ENCODE measurements at places on chromosomes 5 and 9.
A peak's percentile ranks its signal among the peaks of the same experiment; 100 is the strongest.

- no peak for DNase-seq
Measured at GRCh38 chr5:78997090-78997489, 12.0 kb upstream of the ARSB start.

GRCh38 chr5:32645246-32645645 lies 59.9 kb downstream of the SUB1 start:
- DNase-seq, result no peak

DNA sequence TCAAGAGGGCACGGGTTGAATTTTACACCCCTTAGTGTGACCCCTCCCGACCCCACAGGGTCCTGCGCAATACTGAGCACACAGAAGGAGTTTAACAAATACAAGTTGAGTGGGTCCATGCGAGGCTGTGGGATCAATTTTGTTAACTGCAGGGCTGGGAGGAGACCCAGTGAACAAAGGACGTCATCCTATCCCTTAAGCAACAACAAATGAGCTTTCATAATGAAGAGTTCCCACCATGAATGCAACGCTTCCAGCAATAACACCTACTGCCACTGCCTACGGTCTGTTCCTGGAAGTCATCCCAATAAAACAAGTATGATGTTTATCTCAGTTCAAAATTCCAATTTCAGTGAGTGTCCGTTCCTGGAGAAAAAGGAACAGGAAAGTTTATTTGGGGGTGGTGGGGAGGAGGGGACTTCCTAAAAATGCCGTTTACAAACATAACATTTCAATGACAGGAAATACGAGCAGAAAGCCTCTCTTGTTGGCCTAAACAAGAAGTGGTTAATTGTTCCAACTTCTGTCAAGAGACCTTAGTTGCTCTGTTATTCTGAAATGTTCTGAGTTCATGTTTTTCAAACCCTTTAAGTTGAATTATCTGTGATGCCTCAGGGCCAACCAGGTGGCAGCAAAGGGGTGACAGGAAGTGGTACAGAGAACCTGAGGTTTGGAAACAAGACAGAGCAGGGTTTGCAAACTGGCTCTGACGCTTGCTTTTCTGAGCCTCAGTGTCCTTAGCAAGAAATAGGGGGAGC lies 65.8 kb upstream of the PLPP6 start:
- no peak for DNase-seq

DNA sequence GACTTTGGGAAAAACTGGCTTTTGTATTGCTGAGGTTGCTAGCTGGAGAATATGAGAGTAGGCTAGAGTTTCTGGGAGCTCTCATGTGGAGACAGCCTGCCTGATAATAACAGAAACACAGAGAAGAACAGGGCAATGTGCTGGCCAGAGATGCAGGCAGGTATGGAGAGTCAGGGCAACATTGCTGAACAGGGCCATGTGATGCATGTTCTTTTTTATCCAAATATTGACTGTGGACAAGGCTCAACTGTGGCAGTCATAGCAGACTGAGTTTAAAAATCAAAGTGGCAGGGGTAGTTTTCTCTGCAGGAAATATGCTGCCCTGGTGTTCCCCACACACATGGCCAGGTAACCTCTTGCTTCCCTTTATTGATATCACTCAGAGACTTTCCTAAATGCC lies 381.1 kb downstream of the RASEF start:
- DNase-seq, result no peak

DNA sequence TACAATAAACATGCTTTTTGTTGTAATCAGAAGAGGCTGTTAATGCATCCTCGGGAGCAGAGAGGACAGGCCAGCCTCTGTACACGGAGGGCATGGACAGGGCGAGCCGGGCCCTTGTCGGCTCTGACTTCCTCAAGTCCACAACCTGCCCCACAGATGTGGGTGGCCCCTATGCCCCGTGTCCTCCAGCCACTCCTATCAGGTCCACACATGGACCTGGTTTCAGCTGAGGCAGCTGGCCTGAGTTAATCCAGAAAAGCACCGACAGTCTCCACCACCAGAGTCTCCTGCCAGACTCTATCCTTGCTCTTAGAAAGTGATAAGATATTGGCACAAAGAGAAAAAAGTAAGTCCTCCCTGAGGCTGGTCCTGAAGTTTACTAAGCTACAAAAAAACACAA lies 52.4 kb upstream of the PHYKPL start:
- no peak for DNase-seq

DNA sequence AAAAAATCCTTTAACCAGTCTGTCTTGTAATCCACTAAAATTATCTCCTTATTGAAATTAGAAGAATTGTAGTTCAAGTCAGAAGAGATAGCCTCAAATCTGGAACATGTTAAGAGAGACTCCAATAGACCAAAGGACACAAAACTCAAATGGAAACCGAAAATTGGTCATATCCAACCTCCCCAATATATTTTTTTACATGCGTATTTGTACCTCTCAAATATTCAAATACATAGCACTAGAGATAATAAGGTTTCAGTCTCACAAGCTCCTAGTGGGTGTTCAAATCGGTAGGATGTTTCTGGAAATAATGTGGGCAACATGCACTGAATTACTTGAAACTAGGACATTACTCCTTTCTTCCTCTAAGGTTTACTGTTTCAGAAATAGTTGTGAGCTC lies 33.5 kb downstream of the EPB41L4A start:
- no peak for DNase-seq

DNA sequence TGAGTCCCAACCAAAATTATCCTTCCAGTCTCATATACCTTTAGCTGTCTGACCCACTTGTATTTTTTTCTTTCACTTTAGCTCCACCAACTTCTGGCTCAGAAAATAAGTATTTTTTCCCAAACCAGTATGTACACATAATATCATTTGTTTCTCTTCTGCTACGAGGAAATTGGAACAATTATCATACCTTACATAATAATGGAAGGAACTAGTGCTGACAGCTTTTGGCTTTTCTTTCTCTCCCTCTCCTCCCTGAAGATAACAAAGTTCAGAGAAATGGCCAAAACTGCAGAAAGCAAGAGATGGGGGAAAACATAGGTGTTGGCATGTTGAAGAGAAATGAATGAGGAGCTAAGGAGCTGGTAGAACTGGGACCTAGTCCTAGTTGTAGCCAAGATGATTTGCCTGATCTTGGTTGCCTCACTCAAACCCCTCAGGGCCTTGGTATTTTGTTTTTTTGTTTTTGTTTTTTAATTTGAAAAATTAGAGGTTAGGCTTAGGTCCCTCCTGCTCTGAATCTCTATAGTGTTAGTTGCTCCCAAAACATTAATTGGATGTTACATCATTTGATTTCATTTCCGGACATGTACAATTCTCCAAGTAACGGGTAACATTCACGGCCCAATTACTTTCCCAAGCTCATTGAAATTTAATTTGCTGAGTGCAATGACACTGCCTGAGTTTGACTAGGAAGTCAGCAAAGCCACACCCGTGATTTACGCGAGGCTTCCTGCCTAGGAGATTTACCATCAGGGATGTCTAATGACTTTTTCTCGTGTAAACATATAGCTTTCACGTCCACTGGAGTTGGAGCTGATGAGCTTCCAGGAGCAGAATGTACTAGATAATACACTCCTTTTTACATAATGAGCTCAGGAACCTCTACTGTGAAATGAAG lies 291.6 kb downstream of the TLE1 start:
- DNase-seq, result no peak

GRCh38 chr5:148843510-148844318 lies 17.3 kb downstream of the ADRB2 start:
- peak; percentile 25 for DNase-seq

DNA sequence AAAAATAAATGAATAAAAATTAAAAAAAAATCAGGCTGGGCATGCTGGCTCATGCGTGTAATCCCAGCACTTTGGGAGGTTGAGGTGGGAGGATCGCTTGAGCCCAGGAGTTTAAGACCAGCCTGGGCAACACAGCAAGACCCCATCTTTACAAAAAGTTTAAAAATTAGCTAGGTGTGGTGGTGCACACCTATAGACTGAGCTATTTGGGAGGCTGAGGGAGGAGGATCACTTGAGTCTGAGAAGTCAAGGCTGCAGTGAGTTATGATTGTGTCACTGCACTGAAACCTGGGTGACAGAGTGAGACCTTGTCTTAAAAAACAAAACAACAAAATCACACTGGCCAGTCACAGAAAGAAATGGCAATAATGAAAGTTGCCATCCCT lies 3.4 kb upstream of the CNTRL start:
- no peak for DNase-seq

GRCh38 chr9:129594632-129595031 lies 26.3 kb downstream of the C9orf50 start:
- DNase-seq, result no peak

DNA sequence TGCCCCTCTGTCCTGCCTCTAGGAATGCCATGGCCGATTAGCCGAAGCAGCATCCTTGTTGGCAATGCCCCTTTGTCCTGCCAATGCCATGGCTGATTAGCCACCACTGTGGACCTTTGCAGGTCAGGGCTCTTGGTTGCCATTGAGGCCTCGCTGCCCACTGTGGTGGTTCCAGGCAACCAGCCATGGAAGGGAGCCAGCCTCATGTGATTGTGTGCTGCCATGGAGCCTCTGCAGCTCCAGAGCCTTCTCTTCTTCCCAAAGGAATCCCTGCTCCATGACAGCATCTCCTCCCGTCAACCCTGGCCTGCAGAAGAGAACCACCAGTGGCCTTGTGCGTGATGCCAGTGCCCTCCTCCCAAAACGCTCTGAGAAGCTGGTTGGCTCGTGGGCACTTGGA lies 187.0 kb downstream of the CACNA1B start:
- DNase-seq, result no peak

DNA sequence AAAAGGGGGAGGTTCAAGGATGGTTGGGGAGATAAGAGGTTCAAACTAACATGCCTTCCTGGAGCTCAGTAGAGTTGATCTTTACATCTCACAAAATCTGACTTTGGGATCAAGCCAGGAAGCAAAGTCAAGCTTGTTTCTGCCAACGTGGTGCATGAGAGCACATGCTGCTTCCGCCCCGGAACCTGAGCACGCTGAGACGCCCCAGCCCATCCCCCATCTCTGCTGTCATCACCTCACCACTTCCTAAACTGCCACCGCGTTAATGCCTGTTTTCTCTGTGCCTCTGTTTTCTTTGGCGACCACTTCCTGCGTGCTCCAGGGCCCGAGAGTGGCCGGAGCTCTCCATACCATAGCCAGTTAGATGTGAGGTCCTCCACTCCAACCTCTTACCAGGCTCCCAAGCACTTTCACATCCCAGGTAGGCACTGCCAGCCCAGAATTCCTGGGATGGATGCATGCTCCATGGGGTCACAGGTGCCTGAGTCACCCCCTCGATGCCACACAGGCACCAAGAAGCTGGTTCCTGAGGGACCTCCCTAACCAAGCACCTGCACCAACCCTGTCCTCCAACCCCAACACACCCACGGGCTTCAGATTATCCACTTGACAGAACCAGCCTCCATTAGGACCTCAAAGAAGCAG lies 31.2 kb upstream of the AFAP1L1 start:
- DNase-seq, result no peak

GRCh38 chr5:58410441-58410840 lies 49.4 kb downstream of the PLK2 start:
- peak; percentile 90 for DNase-seq

DNA sequence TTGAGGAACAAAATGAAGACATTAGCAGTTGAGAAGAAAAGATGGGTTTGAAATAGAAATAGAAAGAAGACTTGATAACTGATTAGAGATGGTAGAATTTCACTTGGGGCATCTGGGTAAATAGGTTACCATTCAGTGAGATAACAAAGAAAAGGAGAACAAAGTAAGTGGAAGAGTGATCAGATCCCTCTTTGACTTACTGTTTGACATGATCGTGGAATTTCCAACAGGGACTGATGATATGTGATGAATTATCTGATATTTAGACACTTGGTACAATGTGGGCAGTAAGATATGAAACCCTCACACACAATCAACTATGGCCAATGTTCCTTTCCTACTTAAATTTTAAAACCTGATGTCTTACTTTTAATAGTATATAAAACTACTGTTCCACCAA lies 70.1 kb upstream of the STARD4 start:
- no peak for DNase-seq

DNA sequence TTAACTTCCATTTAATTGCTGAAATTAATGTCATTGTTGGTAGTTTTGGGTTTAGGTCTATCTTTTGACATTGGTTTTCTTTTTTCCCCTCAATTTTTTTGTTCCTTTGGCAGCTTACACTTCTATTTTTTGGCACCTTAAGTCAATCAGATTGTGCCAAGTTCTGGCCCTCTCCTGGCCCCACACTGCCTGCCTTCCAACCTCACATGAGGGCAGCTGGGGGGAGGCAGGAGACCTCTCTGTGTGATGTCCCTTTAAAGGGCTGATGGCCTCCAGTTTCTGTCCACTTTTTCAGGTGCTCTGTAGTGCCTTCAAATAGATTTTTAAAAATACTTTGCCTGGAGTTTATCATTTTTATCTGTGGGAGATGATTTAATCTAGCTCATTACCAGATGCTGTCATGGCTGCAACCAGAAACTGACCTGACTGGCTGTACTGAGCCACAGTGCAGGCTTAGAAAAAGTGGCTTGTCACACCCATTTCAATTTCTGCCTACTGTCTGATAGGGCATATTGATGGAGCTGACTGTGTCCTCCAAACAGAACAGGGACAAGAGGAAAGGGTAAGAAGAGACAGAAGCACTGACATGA lies 196.6 kb downstream of the FANCC start:
- no peak for DNase-seq

DNA sequence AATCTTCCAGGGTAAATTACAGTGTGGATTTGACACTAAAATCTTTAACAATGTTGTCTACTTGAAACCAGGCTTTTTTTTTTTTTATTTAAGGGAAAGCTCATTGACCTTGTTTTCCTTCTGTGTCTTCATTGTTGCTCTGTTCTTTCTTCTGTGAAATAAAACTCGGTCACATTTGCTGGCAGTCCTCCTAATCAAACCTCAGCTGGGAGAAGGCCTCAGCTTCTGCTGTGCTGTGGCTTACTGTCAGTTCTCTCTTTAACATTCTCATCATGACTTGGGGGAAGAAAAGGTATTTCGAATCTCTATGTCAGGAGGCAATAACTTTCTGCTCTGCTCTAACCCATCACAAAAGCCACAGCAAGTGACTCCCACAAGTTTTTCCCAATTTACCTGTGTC lies 268.9 kb downstream of the ZNF608 start:
- no peak for DNase-seq

GRCh38 chr9:114592356-114592755 lies 4.8 kb downstream of the ATP6V1G1 start:
- DNase-seq, result peak; percentile 33

DNA sequence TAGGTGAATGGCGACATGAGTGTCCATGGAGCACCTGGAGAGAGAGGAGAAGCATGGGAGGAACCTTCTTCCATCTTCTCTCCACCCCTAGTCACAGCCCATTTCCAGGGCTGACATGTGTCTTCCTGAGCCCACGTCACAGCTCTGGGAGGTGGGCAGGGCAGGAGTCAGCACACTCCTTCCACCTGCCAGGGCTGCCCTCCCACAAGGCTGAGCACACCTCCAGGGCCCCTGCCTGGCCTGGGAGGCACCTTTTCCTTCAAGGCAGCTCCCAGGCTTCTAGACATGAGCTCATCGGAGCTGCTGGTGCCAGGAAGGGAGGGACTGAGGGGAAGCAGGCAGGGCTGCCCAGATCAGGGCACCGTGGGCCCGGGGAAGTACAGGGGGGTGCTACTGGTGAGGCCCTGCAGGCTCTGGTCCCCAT lies 13.6 kb upstream of the SYNPO start:
- DNase-seq, result no peak

- no peak for DNase-seq
Measured at GRCh38 chr9:95887926-95888497, 12.5 kb downstream of the ERCC6L2 start.

- no peak for DNase-seq
Measured at GRCh38 chr9:107683566-107683965, 194.0 kb upstream of the KLF4 start.
